Cardiac ventricle fibroblast (primary cell): ENCODE measurements at places on chromosomes 3 and 15. TPM values are rescaled to one million over a fixed set of nuclear protein-coding genes. Genes with fewer than 3 reads are reported as not detected.

Gene P2RY14
- not detected in 2 replicates for total RNA-seq

Gene ZNF385D
- 2.0 and 10.3 TPM in 2 replicates for total RNA-seq

Gene PLA2G4B
- 0.94 and 2.3 TPM in 2 replicates for total RNA-seq

Gene POLQ
- total RNA-seq = 0.19 and 0.68 TPM in 2 replicates

Gene SNTN
- not detected in 2 replicates for total RNA-seq

Gene RBP2
- total RNA-seq = not detected in 2 replicates

Gene SCG3
- total RNA-seq = 0.05 TPM in 1 of 2 replicates, not detected in the other

Gene XYLB
- total RNA-seq = 3.8 and 8.4 TPM in 2 replicates

Gene DPPA4
- total RNA-seq = not detected in 2 replicates

Gene ACAP2
- 34.4 and 37.7 TPM in 2 replicates for total RNA-seq

Gene PDIA5
- 62.2 and 77.1 TPM in 2 replicates for total RNA-seq

Gene RTP1
- total RNA-seq = not detected in 2 replicates

Gene FMN1
- total RNA-seq = 0.19 and 1.3 TPM in 2 replicates

Gene CADPS
- not detected in 2 replicates for total RNA-seq

Gene RFX7
- 9.2 and 10.2 TPM in 2 replicates for total RNA-seq

Gene KNL1
- 1.1 and 1.2 TPM in 2 replicates for total RNA-seq

Gene MAP4
- 94.1 and 95.4 TPM in 2 replicates for total RNA-seq
